ENCODE measurements at places on chromosomes 2 and 18. TPM values are rescaled to one million over a fixed set of nuclear protein-coding genes. Genes with fewer than 3 reads are reported as not detected.

GRCh38 chr2:99081891-99082290, 59.6 kb upstream of the C2orf15 start:
- no peak for DNase-seq

DNA sequence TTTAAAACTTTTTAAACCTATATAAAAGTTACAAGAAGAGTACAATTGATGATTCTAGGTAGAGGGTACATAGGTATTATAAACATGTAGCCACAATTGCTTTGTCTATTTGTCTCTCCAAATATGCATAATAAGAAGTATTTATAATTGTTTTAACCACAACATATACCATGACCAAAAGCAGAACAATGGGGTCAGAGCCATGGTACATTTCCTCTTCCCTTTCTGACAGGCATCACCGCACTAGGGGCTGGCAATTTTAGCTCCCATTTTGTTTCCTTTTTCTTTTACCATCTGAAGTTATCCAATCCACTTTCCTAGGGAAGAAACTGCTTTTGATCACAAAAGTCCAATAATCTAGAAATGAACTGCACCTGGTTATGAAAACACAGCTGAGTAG, 49.3 kb downstream of the TMX3 start:
- no peak for DNase-seq

DNA sequence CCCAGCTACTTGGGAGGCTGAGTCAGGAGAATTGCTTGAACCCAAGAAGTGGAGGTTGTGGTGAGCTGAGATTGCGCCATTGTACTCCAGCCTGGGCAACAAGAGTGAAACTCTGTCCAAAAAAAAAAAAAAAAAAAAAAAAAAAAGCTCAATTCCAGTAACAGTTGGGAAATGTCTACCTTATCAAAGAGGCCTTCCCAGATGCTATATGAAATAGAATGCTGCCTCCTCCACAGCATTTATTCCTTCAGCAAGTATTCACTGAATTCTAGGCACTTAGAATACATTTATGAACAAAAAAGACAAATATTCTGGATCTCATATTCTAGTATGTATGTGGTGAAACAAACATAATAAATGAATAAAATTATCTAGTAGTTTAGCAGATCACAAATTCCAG, 12.8 kb upstream of the CDK5R2 start:
- DNase-seq = no peak

DNA sequence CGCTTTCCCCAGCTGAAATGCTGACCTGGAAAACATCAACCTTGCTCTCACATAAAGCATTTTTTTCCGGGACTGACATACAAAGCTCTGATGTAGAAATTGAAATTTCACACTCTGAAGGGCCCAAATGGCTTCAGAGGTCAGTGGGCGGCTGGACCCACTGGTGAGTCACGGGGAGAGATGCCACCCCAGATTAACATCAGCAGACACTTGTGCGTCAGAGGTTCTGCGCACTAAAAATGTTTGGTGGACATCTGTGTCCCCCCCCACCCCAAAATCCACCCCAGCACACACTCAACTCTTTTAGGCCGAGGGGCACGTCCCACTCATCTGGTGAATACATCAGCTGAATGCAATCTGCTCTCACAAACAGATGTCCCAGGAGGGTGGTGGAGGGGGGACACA, 208.9 kb downstream of the ASB1 start:
- no peak for DNase-seq

GRCh38 chr18:50836521-50836957, 16.7 kb upstream of the MRO start:
- DNase-seq = no peak

GRCh38 chr2:64649013-64649484, 4.7 kb downstream of the SERTAD2 start:
- DNase-seq = no peak

GRCh38 chr2:66318009-66318561, 116.8 kb upstream of the MEIS1 start:
- no peak for DNase-seq

GRCh38 chr18:54229421-54230059, 5.1 kb upstream of the MBD2 start:
- DNase-seq = no peak

The FAM228A gene
- 0.92 TPM for total RNA-seq

DNA sequence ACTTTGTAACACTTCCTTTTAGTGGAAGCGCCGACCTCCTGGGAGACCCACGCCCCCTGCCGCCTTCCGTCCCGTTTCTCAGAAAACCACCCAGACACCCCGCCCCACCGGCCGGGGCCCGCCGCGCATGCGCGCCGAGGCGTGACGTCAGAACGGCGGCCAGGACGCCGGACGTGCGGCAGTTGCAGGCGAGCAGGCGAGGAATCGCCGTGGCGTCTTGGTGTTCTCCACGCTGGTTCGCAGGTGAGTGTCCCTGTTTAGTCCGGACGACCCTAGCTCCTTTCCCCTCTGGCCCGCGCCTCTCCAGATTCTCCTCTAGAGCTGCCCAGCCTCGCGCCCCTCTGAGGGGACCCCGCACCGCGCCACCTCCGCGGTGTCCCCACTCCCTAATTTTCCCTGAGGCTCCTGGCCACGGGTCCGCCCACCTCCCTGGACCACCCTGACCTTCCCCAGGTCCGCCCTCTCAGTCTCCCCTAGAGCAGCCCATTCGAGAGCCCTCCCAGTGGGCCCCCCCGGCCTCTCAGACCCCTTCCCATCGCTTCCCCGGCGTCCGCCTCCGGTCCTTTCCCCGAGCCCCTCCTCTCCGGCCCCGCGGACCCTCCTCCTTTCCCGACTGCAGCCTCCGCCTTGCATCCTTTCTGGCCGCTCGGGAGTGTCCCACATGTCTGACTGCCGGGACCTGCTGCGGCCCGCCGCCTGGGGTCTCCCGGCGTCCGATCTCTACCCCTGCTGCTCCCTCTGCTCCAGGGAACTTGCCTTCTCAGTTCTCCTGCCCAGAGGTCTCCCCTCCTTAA, at the start of gene PLEKHB2:
PLEKHB2 (plus strand) TSS at position 181 of the 794 bp plus-strand sequence. CDS start 15,606 bp downstream, outside the sequence.
- DNase-seq = peak; percentile 46

DNA sequence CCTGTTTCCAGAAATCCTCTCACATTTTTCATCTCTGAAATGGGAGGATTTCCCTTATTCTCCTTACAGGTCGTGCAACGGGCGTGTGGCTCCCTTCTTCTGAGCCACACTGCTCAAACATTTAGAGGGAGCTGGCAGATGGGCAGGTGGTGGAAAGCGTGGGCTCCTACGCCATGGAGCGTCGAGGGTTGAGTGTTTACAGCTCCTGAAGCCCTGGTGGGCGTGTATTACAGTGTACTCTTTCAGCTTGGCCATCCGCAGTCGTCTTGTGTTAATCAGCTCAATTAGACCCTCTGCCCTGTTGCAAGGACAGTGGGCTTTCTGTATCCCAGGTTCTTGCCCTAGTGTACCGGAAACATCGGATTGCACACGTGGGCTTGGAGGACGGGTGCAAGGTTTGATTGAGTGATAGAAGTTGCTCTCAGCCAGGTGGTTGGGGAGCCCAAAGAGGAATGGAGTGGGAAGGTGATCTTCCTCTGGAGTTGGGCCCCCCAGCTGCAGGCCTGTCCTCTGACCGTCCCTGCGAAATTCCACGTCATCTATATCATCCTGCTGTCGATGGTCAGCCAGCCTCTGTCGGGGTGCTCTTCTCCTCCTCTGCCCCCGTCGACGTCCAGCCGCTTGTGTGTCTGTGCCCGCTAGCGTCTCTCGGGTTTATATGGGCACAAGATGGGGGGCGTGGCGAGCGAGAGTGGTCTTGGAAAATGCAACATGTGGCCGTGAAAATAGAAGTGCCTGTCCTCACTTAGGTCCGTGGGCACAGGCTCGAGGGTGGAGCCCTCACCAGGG, 120.3 kb upstream of the DSEL start:
- DNase-seq = no peak

The CD207 gene
- total RNA-seq = not detected

- no peak for DNase-seq
These were observed 11.4 kb downstream of the SNED1 start for GRCh38 chr2:241009601-241010530.

- no peak for DNase-seq
These were observed 20.8 kb upstream of the GCG start for GRCh38 chr2:162172802-162173370.

GRCh38 chr2:239594019-239594771, 193.4 kb upstream of the HDAC4 start:
- DNase-seq = no peak

The VWA3B gene
- total RNA-seq = not detected

The TRMT61B gene
- 13.6 TPM for total RNA-seq

DNA sequence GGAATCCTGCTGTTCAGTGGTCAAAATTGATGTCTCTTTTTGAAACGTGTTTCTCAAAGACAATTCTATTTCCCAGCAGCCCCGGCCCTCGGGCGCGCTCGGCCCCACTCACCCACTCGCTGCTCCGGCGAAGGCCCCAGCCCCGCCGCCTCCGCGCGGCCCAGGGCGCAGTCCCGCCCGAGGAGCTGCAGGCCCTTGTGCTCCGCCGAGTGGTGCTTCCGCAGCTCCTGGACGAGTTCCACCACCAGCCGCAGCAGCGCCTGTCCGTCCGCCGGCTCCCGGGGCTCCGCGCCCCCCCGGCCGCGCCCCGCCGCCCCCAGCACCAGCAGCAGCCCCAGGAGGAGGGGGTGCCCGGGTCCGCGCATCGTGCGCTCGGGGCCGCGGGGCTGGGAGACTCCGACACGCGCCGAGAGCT, 413 bp downstream of the ALKAL2 start:
- no peak for DNase-seq

The D2HGDH gene
- 38.0 TPM for total RNA-seq

The OXER1 gene
- total RNA-seq = 5.8 TPM

The SNRNP27 gene
- total RNA-seq = 57.4 TPM

- DNase-seq = no peak
These were observed 101.2 kb downstream of the NEB start for GRCh38 chr2:151632993-151633565.

The NCKAP1 gene
- 159 TPM for total RNA-seq

The LOXHD1 gene
- 5.5 TPM for total RNA-seq

The GPAT2 gene
- total RNA-seq = 6.9 TPM

GRCh38 chr2:18907937-18908336, 318.6 kb upstream of the NT5C1B start:
- DNase-seq = no peak

GRCh38 chr2:85452237-85452636, 33.7 kb downstream of the SH2D6 start:
- DNase-seq = no peak

The FN1 gene
- 6,415 TPM for total RNA-seq

- DNase-seq = no peak
These were observed 119.2 kb downstream of the PTPRM start for GRCh38 chr18:7686278-7686677.

DNA sequence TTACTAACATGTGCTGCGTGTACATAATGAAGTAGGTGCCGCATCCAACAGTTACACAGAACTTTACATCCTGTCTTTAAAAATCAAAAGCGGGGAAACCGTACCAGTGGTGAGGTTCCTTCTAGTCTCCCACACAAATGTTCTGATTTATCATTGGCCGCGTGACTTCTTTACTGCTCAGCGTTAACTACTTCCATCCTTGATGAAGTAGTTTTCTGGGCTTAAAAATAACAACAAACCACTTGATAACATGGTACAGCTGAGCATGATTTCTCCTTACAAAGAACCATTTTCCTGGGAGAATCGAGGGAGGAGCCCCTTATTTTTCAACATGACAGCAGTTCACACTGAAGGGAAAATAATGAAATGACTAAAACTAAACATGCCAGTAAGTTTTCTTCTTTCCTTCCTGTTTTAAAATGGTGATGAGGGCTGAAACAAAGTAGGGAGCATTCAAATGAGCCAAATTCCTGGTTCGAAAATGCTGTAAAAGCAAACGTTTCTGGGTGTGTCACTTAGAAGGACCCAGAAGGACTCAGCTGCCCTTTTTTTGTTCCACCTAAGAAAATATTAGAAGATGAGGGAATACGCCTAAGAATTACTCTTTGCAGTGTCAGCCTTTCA, 9.9 kb downstream of the EMILIN2 start:
- no peak for DNase-seq

The GAD1 gene
- 5.5 TPM for total RNA-seq

DNA sequence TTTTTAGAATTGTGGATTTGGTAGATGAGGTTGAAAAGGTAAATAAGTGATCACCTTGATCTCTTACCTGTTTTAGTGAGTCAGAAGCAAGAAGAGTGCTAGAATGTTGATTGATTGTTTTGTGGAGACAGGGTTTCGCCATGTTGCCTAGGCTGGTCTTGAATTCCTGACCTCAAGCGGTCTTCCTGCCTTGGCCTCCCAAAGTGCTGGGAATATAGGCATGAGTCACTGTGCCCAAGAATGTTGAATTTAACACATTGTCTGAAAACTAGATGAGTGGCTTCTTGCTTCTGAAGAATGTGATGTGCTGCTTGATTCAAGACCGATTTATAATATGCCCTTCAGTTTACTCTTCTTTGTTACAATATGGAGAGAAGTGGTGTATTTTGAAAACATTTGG, 121.3 kb downstream of the FMNL2 start:
- DNase-seq = no peak

The SEMA4C gene
- 44.1 TPM for total RNA-seq

Data from thoracic aorta (tissue), 2 donors.